ENCODE measurements at places on chromosomes 1 and 21.

GRCh38 chr1:53341521-53341895 lies 13.6 kb upstream of the LRP8 start:
- DNase-seq: no peak

DNA sequence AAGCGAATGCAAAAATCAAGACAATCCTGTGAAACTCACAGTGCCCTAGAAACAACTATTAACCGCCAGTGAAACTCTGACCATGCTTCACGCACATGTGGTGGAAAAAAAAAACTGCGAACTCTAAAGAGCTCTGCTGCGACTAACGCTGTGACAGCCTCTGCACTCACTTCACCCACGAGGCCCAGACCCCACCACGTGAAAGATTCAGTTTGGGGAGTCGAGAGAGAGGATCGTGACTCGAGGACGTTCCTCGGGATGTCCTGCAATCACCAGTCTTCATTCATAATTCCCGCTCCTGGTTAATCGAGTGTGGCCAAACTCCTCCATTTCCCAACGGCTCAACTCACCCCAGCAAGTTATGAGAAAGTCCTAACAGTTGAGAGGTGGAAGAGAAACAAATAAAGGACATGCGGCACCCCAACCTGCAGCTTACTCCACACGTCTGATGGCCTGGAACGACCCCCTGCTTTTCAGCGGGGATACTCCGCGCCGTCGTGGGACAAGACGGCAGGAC lies 1.1 kb downstream of the SERBP1 start:
- DNase-seq: no peak

DNA sequence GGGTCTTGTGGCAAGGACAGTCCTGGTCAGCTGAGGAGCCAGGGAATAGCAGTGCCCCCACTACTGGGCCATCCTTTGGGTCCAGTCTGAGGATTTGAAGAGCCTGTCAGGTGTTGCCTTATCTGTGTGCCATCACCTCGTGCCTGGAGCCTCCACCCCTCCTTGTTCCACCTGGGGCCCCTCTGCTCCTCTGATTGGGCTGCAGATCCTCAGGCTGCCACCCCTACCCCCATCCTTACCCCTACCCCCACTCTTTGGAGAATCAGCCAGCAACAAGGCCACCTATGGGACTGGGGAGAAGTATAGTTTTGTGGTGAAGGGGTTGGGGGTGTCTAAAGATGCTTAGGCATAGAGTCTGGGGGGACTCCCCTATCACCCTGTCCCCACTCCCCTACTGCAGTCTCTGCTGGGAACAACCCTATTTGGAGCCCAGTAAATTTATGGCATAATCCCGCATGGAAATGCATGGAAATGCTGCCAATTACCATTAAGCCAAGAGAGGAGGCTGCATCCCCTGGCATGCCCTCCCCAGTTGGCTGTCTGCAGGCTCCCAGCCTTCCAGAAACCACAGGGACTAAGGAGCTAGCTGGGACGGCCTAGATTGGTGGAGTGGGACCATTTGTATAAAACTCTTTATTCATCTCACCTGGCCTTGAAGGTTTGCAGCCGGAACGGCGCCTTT lies 142.7 kb upstream of the CSF3R start:
- DNase-seq: no peak

GRCh38 chr1:234746798-234747196 lies 136.8 kb upstream of the IRF2BP2 start:
- DNase-seq: no peak

GRCh38 chr1:238898856-238899255 lies 487.5 kb upstream of the CHRM3 start:
- DNase-seq: no peak

- DNase-seq: no peak
Observed at GRCh38 chr1:175002910-175003517, 3.3 kb downstream of the CACYBP start.

DNA sequence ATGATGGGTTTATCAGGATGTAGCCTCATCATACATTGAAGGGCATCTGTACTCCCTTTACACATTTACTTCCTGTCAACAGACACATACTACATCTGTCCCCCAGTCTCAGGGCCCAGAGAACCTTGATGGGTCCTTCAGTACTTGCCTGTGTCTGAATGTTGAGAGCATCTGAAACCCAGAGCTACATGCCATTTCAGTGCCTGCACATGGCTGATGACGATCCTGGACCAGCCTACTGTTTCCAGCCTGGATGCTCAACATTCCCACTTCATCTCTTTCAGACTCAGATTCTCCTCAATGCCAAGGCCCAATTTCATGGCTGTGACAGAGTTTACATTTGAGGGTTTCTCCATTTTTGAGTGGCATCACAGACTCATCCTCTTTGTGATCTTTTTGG lies at the start of gene OR10J4:
Gene OR10J4 (plus strand): TSS at position 301 of the 400 bp plus-strand sequence.
- DNase-seq: no peak

DNA sequence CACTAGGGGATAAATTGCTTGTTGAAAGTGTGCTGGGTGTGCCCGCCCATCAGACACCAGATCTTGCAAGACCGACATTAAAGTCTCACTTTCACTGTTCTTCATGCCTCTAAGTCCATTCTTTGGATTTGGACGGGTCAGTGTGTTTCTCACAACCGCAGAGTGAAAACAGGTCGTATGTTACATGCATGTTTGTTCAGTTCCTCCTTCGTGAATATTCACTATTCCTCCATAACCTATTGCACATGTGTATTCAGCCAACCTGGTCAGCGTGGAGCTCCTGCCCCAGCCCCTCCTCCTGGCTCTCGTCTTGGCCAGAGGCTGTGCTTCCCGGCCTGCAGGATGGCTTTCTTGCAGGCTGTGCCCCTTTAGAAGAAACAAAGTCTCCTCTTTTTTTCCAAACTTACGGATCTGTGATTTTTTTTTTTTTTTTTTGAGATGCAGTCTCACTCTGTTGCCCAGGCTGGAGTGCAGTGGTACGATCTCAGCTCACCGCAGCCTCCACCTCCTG lies 2.2 kb upstream of the KRTAP10-6 start:
- no peak for DNase-seq

GRCh38 chr1:44970317-44970716 lies 16.1 kb downstream of the EIF2B3 start:
- no peak for DNase-seq

DNA sequence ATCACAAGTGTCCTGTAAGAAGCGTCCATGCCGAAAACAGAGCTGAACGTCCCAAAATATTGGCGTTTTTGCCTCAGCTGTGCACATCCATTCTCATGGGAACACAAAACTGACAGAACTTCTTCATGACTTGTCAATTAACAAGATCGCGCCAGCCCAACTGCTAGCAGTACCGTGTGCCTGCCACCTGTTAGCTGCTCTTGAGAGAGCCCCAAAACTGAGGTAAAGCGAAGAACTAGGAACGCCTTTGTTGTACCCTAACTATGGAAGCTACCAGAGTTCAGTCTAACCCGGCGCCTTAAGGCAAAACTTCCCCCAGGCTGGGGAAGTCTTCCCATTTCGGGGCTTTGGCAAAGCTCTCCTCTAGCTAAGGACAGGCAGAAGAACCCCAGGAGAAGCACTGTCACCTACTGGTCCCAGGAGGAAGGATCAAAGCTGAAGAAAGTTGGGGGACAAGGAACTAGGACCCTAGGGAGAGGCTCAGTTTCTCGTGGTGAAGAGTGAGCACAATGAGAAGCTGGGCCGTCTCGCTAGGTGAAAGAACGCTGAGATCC lies 719 bp downstream of the EYA3 start:
- DNase-seq: no peak
